ENCODE measurements at places on chromosomes 7 and 10.

DNA sequence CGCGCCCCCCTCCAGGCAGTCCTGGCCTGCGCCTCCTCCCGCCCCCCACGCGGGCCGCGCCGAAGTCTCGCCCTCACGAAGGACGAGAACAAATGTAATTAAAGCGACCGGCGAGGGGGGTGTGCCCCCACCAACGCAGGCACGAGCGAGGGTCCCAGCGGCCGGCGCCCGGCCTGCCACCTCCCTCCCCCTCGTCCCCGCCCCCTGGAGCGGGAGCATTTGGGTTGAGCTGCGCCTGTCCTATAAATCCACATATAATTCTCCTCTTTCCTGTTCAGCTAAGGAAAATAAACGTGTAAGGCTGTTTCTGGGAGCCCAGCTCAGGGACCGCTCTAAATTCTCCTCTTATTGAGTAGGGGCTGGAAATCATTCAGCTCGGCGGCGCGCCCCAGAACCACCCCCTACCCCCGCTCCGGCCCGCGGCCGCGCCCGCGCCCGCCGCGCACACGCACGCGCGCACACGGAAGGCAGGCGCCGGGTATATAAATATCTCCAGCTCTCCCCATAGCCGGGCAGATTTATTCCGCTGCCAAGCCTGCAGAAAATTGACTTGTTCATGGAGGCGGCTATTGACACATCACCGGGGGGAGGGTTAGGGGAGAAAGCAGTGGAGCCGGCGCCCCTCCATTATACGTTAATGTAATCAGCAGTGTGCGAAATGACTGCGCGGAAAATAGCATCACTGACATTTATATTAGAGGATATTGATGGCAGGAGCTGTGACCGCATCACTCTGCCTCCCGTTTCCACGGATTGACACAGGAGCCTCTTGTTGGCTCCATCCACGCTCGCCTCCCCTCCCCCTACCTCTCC, 61.6 kb upstream of the BTRC start:
- no peak for DNase-seq

- no peak for DNase-seq
Measured at GRCh38 chr7:86833360-86833759, 189.7 kb downstream of the GRM3 start.

DNA sequence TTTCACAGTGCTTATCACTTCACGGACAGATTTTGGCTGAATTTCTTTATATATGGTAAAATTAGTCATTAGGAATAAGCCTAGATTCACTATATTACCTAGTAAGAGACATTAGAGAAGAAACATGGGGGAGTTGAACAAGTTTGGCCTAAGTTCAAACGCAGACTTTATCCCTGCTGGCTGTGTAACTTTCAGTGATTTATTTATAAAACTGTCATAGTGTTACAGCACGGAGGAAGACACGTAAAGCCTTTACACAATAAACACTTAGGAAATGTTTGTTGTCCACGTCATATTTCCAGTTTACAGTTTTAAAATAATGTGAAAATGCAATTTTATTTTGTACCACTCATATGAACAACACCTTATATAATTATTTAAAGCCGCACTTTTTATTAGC, 661.5 kb downstream of the MAGI2 start:
- DNase-seq: no peak

DNA sequence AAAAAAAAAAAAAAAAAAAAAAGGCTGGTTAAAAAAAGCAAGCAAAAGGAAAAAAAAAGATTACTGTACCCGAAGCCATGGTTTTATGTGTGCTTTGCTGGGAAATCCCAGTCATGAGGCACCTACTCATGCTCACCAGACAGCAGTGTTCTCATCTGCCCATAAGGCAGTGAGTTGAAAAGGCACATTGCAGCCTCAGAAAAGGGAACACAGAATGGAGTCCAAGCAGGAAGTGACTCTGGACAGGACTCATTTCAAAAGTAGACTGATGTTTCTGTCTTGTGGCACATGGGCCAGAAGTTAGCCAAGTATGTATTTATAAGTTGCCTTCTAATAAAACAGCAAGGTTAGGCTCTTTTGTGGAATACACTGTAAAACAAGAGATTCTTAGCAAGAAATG, 40.2 kb downstream of the PDSS1 start:
- no peak for DNase-seq

All from hypothalamus (tissue), 51 donors.